ENCODE measurements at places on chromosomes 2 and 18.
A peak's percentile ranks its signal among the peaks of the same experiment; 100 is the strongest.

GRCh38 chr2:17416884-17417391 is 101.3 kb downstream of the RAD51AP2 start:
- DNase-seq = no peak

DNA sequence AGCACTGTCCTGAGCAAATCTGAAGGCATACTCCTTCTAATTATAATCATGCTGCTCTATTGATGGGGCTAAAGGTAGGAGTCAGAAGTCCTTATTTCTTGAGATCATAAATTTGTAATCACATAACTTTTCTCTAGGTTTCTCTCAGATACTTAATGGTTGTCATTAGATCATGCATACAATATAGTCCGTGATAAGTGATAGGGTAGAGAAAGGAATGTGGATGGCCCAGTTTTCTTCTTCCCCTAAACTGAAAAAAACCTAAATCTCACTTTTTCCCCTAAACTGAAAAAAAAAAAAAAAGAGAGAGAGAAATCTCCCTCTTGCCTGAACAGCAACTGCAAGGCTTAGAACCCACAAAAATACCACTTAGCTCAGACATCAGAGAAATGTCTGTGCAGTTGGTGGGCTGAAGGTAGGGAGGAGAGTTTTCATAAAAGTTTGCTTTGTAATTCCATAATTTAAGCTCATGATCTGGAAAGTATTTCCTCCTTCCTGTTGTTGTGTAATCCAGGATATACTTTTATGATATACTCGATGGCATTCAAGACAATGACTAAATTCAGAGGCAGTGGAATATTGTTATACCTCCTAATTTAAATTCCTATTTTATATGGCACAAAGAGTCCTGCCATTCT is 79.3 kb upstream of the ITPRID2 start:
- no peak for DNase-seq

DNA sequence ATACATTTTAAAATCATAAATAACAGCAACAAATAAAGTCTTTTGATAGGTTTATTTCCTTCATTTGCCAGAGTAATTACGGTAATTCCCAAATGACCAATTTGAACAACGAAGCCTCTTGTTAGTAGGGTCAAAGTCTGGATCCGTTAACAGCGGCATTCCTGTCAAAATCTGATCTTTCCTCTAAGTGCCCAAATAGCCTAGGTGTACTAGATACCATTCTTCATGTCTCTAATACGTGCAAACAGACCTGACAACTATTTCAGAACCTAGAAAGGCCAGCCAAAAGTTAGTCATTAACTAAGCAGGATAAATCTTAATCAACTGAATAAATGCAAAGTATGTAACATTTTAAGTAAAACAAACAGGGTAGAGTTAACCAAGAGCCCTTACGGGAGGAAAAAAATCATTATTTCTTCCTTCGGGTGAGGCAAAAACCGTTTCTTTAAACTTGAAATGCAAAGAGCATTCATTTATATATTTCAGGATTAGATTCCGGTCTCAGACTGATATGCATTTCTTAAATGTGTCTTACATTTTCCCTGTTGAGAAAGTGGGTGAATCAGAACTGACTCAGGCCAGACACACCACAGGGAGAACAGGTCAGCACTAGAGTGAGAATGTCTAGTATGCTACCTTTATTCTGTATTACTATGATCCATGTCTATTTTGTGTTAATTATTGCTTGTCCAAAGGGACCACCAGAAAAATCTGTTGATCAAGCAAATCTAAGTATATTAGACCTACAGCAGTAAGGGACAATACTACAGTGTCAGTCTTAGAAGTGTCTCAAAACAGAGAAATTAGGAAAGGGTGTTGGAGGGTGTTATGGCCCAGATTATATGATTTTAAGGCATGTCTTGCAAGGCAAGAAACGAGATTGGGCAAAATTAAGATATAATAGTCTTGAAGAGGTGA is 141.5 kb upstream of the NDUFV2 start:
- no peak for DNase-seq

GRCh38 chr18:14975431-14975830 is 227.5 kb downstream of the ANKRD30B start:
- DNase-seq = no peak

GRCh38 chr2:28415010-28415409 is 22.4 kb downstream of the FOSL2 start:
- DNase-seq = no peak

GRCh38 chr2:237221443-237221842 is 135.8 kb downstream of the COPS8 start:
- DNase-seq = no peak

DNA sequence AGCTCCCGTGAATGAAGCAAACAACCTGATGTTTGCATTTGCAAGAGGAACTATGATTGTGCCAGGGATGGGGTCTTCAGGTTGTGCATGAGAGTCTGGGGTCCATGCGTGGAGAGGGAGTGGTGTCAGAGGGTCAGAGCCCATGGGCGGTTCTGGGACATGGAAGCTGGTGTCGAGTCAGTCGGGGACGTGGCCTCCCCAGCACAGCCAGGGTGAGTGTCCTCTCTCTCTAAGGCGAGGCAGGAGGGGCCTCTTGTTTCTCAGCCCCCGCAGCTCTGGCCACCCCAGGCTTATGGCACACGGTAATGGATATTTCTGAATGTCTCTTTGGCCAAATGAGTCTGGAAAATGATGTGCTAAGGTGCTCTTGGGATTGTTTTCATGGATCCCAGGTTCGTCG is 118.6 kb downstream of the RTP5 start:
- no peak for DNase-seq

DNA sequence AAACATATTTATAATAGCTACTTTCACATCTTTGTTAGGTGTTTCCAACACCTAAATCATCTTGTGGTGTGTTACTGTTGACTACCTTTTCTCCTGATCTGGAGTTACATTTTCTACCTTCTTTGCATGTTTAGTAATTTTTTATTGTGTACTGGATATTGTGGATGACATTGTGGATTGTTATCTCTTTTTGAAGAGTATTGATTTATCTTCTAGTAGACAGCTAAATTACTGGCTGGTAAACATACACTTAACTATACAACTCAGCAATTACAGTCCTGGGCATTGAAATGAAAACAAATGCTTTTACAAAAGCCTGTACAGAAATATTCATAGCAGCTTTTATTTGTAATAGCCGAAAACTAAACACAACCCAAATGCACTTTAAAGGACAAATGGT is 150.8 kb downstream of the PTRHD1 start:
- peak; percentile 46 for DNase-seq

DNA sequence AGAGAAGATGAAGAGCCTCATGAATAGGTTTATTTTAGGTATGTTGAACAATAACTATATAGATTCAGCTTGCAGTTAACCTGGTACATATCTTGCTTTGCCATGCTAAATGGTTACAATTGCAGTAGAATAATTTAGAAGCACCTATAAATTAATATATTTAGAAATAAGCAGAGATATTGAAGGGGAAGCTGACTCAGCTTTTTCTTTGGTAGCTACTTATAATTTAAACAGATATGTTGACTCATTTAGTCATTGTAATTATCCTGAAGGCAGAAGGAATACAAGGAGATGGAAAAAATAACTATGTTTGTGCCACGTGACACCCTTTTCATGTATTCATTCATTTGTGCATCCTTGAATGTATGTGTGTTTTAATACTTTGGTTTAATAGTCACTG is 755.5 kb downstream of the SUCLG1 start:
- no peak for DNase-seq

DNA sequence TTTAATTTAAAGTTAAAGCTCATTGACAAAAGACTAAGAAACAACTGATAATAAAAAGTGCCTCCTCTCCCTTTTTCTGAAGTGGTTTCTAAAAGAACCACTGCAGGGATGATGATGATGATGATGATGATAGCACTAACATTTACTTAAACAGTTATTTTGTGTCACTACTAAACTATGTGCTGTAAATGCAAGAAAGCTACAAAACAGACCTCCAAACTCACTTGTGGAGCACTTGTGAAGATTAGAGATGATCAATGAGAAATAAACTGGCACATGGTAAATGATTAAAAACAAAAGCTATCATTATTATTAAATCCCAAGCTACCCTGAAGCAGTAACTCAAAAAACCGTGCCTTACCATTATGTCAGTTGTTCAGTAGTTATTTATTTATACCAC is 88.7 kb downstream of the SLC8A1 start:
- no peak for DNase-seq

DNA sequence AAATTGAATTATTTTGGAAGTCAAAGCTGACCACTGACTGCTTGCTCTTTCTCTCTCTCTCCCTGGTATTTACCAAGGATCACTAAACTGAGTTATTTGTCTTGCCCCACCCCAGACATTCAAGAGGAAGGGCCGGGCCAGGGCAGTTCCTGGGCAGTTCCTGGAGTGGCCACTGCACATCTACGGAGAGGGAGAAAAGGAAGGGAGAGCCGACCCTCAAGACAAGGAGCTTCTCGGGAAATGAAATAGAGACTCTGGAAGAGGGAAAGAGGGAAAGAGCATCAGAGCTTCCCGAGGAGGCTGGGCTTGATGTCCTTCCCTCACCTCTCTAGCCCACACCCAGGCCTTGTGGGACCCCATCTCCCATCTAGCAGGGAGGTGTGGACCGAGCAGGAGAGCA is 83.1 kb downstream of the SEPTIN10 start:
- DNase-seq = no peak

DNA sequence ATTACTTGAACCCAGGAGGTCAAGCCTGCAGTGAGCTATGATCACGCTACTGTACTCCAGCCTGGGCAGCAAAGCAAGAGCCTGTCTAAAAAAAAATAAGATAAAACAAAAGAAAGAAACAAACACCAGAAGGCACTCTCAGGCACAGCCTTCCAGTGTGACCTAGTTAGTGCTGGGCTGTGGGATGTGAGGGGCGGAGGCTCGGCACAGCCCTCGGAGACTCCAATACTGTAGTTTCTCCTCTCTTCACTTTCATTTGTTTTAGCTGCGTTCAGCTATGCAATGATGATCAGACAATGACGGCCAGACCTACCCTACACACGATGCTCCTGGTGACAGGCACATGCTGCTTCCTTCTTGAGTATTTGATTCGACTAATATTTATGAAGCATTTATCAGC is 127.7 kb downstream of the SOCS6 start:
- DNase-seq = no peak

Measured in NCI-H1417 treated with DMSO at 0.1 percent for 48 hours (cell line).